T-helper 2 cell treated with Interferon-gamma antibody and Interleukin-4, amounts not matched to agents 5 μg/mL and 100 μg/mL, for 36 hours (primary cell): ENCODE measurements at places on chromosomes 16 and 17.

- no peak overlapping the region for H3K4me3 ChIP-seq
- H3K27ac ChIP-seq: no peak overlapping the region
- H3K4me1 ChIP-seq: no peaks in the 10 kb centered on the region
- no peaks in the 10 kb centered on the region for H3K36me3 ChIP-seq
Measured at GRCh38 chr17:42436391-42436790, 13.3 kb upstream of the CAVIN1 start.

GRCh38 chr16:26983426-26983825 lies 83.3 kb upstream of the C16orf82 start:
- DNase-seq: no peak
- H3K27ac ChIP-seq: no peak overlapping the region
- no peaks in the 10 kb centered on the region for H3K36me3 ChIP-seq
- no peak overlapping the region for H3K4me3 ChIP-seq
- H3K27me3 ChIP-seq: peaks cover 2% of the 10 kb centered on the region

DNA sequence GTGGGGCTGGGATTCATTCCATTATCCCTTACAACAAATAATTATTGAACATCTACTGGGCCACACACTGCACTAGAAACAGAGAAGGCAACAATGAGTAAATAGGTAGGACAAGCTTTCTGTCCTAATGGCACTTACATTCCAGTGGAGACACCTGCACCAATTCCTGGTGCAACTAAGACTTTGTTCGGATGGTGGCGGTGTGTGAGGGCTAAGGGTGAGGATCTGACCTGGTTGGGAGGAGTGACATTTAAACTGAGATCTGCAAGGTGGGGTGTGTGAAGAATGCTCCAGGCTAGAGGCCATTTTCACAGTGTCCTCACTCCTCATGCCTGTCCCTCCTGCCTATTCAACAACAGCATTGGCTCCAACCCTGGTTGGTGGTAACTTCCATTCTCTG lies 510.0 kb downstream of the XYLT1 start:
- no peak overlapping the region for H3K4me3 ChIP-seq
- H3K4me1 ChIP-seq: no peaks in the 10 kb centered on the region
- no peak for DNase-seq
- no peaks in the 10 kb centered on the region for H3K36me3 ChIP-seq
- H3K27ac ChIP-seq: no peak overlapping the region

DNA sequence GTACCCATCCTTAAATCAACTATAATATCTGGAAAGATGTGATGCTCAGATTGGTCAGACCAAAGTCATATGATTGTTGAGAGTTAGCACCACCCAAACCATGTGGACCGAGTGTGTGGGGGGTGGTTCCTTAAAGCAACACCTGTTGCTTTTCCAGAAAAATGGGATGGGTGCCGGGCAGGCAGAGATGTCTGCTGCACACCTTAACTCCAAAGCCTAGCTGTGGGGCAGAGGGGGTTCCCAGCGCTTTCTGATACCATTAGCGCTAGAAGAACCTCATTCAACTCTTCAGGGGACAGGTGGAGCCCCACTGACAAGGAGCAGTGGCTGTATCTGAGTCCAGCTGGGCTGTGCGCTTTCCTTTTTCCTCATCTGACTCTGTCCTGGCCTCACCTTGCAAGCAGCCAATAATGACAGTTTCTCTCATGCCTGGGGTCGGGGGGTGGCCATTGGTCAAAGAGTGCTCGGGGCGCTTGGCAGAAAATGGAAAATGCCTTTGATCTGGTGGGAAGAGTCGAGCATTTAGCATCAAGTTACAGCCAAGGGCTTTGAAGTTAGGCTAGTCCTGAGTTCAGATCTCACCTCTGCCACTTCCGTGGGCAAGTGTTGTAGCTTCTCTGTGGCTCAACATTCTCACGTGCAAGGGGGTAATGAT lies 82.6 kb downstream of the IRX3 start:
- no peaks in the 10 kb centered on the region for H3K4me1 ChIP-seq
- no peaks in the 10 kb centered on the region for H3K36me3 ChIP-seq
- no peak for DNase-seq
- H3K27me3 ChIP-seq: no peaks in the 10 kb centered on the region
- H3K27ac ChIP-seq: no peak overlapping the region

- H3K4me3 ChIP-seq: no peak overlapping the region
- H3K36me3 ChIP-seq: no peaks in the 10 kb centered on the region
- no peaks in the 10 kb centered on the region for H3K27me3 ChIP-seq
- H3K27ac ChIP-seq: no peak overlapping the region
- no peak for DNase-seq
Measured at GRCh38 chr16:9852003-9852402, 330.2 kb downstream of the GRIN2A start.

DNA sequence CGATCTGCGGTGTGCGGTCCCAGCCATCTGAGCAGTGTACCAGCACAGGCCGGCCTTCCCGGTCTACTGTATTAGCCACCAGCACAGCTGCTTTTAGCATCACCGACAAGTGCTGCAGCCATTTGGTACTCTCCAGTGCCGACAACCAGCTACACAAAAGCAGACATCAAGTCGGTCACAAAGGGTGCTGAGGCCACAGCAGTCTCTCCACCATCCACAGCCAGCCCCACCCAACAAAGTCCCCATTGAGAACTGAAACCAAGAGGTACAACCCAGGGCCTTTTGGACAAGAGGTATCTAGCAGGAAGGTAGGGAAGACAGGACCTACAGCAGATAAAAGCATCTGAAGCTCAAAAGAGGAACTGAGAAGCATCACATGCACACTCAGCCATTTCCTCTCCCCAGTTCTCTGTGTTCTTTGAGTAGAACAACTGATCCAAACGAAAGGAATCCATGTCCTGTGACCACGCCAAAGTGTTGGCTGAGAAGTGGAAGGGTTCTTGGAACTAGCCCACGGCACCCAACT lies 9.5 kb downstream of the MTMR4 start:
- no peaks in the 10 kb centered on the region for H3K27me3 ChIP-seq
- H3K27ac ChIP-seq: no peak overlapping the region

DNA sequence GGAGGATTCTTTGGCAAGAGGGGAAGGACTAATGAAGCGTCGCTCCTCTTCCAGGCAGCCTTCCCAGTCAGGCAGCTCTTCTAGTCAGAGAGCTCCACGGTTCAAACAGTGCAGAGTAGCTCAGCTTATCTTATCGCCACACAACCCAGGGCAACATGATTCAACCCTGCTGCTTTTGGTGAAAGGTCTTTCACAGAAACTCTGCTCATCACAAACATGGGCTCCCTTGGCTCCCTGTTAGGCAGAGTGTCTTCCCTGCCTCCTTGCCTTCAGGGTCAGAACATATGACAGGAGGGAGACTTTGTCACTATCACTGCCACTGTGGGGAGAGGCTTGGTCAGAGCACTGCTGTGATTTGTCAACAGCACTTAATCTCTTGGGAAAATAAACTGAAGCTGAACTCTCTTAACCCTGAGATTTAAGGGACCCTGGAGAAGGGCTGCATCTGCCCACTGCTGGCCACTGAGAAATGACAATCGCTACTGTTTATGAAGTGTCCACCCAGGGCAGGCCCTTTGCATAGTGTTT lies 6.9 kb upstream of the SLC13A2 start:
- peaks cover 4% of the 10 kb centered on the region for H3K27me3 ChIP-seq
- DNase-seq: no peak

GRCh38 chr16:87048038-87048729 lies 269.0 kb downstream of the C16orf95 start:
- no peaks in the 10 kb centered on the region for H3K4me1 ChIP-seq
- no peak for DNase-seq
- H3K27ac ChIP-seq: no peak overlapping the region
- H3K4me3 ChIP-seq: no peak overlapping the region

DNA sequence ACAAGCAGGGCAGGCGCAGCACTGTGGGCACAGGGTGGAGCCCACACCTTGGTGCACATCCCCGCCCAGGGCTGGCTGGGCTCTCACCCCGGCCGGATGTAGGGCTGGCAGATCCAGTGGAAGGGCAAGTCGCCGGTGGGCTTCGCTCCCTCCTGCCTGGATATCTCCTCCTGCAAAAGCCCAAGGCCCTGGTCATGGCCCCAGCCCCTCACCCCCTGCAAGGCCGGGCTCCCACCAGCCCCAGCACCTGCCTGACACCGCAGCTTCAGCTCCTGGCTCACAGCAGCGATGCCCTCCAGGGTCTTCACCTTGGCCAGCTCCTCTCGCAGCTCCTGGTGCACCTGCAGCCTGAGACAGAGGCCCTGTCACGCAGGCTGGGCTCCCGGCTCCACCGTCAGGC lies 5.0 kb downstream of the DUS1L start:
- peaks cover 15% of the 10 kb centered on the region for H3K36me3 ChIP-seq
- peaks cover 1% of the 10 kb centered on the region for H3K4me1 ChIP-seq
- H3K27ac ChIP-seq: no peak overlapping the region

DNA sequence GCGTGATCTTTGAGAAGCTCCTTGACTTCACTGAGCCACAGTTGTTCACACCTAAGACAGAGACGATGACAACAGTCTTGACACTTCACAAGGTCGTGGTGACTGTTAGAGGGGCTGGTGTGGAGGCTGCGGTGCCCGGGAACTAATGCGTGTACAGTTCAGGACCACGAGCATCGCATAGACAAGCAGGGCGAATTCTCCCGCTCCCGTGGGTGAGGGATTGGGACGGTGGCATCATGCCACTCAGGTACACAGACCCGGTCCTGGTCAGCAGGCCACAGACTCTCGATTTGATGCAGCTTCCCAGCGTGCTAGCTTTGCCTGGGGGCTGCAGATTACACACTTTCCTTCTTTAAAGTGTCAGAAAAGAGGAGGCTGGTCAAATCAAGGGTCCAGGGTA lies 24.7 kb downstream of the CEP295NL start:
- peaks cover 19% of the 10 kb centered on the region for H3K4me1 ChIP-seq
- H3K27ac ChIP-seq: no peak overlapping the region
- no peak for DNase-seq
- no peaks in the 10 kb centered on the region for H3K36me3 ChIP-seq
- H3K4me3 ChIP-seq: peak overlapping the region; percentile 21

GRCh38 chr16:53666786-53667415 lies 36.8 kb downstream of the RPGRIP1L start:
- H3K4me3 ChIP-seq: no peak overlapping the region
- H3K27ac ChIP-seq: no peak overlapping the region
- peaks cover 16% of the 10 kb centered on the region for H3K4me1 ChIP-seq
- no peak for DNase-seq
- H3K27me3 ChIP-seq: no peaks in the 10 kb centered on the region
- H3K36me3 ChIP-seq: no peaks in the 10 kb centered on the region

DNA sequence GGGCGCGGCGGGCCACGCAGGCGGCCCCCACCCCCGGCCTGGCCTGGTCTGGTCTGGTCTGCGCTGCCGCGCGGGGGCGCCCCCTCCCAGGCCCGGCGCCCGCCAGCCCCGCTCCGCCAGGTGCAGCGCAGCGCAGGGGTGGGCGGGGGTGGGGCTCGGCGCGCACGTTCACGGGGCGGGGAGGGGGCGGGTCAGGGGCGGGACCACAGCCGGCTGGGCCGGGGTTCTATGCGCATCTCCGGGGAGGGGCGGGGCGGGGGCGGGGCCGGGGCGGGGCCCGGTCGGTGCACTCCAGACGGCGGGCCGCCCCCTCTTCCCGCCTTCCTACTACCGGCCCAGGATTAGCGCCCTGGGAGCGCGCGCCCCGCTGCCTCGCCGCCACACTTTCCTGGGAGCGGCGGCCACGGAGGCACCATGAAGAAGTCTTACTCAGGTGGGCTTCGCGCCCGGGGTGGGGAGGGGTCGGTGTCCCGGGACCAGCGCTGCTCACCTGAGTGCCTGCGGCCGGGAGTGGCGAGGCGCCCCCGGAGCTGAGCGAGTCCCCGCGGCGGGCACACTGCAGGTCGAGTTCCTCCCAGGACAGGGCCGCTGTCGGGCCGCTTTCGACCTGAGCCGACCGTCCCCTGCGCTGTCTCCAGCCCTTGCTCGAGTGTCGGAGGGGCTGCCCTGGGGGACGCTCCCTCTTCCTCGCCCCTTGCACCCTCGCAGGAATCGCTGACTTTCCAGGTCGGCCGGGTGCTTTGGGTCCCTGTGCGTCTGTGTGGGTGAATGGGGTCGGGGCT lies 140.5 kb downstream of the SEC14L1 start:
- H3K4me1 ChIP-seq: peaks cover 7% of the 10 kb centered on the region
- peak; percentile 64 for DNase-seq
- H3K4me3 ChIP-seq: peak overlapping the region; percentile 77
- peaks cover 39% of the 10 kb centered on the region for H3K27me3 ChIP-seq
- H3K27ac ChIP-seq: peak overlapping the region; percentile 60

- H3K4me1 ChIP-seq: no peaks in the 10 kb centered on the region
- H3K4me3 ChIP-seq: no peak overlapping the region
- peaks cover 5% of the 10 kb centered on the region for H3K27me3 ChIP-seq
- DNase-seq: no peak
Measured at GRCh38 chr16:56691885-56692284, 9.6 kb downstream of the MT1X start.

DNA sequence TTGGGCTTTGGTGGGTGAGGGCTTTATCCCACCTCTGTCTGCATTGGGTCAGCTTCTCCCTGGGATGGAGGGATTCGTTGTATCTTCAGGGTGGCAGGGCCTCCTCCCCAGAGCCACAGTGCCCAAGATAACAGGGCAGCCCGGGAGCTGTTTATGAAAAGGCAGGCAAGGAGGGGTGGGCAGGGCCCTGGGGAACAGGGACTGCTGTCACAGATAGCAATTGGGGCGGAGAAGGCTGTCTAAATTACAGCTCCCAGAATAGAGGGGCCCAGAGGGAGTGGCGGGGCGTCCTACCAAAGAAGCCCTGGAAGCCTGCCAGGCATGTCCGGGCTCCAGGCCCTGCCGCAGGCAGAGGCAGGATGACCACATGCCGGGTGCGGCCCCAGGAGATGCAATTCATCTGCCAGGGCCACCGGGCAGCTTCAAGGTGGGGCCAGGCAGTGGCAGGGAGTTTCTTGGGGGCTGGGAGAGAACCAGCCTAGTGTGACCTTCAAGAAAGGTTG lies 18.8 kb upstream of the PHOSPHO1 start:
- no peaks in the 10 kb centered on the region for H3K4me1 ChIP-seq
- peaks cover 19% of the 10 kb centered on the region for H3K27me3 ChIP-seq
- no peak overlapping the region for H3K27ac ChIP-seq
- H3K36me3 ChIP-seq: no peaks in the 10 kb centered on the region
- no peak overlapping the region for H3K4me3 ChIP-seq

DNA sequence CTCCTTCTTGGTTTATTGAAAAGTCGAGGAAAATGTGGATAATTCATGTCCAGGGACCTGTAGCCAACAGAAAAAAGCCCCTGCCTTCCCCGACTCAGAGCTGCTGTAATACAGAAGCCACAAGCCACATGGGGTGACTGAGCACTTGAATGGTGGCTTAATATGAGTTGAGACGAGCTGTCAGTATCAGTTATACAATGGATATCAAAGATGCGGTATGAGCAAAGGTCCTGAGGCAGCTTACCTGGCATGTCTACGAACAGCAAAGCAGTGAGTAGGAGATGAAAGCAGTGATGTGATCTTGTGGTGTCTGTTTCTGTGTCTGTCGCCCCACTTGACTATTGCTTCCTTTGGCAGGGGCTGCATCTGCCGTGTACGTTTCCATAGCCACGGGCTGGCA lies 12.2 kb upstream of the RMI2 start:
- H3K4me1 ChIP-seq: peaks cover 14% of the 10 kb centered on the region
- no peak overlapping the region for H3K27ac ChIP-seq
- DNase-seq: no peak
